ENCODE measurements at places on chromosomes 7 and 10.

GRCh38 chr10:113347508-113347907, 205.3 kb upstream of the HABP2 start:
- DNase-seq = no peak

- no peak for DNase-seq
Measured at GRCh38 chr10:106682175-106682574, 482.3 kb downstream of the SORCS1 start.

- no peak for DNase-seq
Measured at GRCh38 chr10:74821501-74821900, 4.9 kb upstream of the KAT6B start.

DNA sequence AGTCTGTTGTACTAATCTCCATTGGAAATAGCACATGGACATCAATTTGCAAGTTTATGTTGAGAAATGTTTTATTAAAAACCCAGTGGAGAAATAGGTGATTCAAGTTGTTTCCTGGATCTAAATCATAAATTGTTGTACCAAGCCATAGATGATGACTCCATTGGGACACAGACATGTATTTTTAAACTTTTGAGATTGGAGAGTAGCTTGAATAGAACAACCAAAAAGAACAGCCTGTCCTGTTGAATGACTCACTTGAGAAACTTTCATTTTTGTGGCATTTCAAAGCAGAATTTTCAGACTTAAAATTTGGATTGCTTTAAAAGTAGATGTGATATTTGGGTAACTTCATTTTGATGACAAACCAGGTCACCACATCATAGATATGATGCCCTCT, 197.5 kb downstream of the GPAM start:
- DNase-seq = no peak

- no peak for DNase-seq
Measured at GRCh38 chr7:73742338-73742752, 3.7 kb upstream of the ABHD11 start.

GRCh38 chr10:34320265-34320664, 494.8 kb downstream of the PARD3 start:
- DNase-seq = no peak

GRCh38 chr10:4813496-4813895, 12.5 kb upstream of the AKR1E2 start:
- DNase-seq = no peak

GRCh38 chr10:50788951-50789945, 49.5 kb downstream of the ASAH2B start:
- no peak for DNase-seq

- DNase-seq = no peak
Measured at GRCh38 chr7:8063706-8064297, 95.2 kb downstream of the GLCCI1 start.

- DNase-seq = no peak
Measured at GRCh38 chr7:83415840-83416239, 233.1 kb downstream of the SEMA3E start.

DNA sequence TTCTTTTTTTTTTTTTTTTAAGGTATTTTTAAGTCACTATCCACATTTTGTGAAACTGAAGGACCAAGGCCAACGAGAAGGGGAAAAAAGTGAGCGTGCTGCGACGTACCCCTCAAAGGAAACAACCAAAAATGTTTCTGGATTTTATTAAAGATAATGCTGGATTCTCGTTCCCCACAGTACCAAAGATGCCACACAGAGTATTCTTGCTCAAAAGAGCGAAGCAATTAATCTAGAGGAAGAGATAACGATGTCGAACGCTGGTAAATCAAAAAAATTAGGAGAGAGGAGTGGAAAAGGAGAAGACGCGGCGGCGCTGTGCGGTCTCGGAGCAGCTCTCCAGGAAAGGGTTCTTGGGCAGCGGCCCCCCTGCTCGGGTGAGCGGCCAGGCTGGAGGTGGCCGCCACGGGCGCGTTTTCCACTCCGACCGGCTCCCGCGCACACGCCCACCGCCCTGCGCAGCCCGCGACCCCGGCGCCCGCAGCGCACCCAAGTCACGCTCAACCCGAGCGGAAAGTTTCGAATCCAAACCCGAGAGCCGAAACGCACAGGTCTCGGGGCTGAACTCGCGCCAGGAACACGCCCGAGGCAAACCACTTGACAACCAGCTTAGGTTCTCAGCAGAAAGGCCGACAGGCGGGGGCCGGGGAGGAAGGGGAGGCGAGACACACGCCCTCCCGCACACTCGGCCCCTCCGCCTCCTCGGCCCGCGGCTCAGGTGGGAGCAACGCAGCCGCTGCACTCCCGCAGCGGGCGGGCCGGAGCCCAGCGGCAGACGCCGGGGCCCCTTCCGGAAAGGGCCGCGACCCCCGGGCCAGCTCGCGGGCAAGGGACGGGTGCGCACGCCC, 989 bp downstream of the SRPK2 start:
- peak; percentile 18 for DNase-seq

GRCh38 chr10:104577861-104578521, 63.1 kb upstream of the SORCS3 start:
- no peak for DNase-seq

DNA sequence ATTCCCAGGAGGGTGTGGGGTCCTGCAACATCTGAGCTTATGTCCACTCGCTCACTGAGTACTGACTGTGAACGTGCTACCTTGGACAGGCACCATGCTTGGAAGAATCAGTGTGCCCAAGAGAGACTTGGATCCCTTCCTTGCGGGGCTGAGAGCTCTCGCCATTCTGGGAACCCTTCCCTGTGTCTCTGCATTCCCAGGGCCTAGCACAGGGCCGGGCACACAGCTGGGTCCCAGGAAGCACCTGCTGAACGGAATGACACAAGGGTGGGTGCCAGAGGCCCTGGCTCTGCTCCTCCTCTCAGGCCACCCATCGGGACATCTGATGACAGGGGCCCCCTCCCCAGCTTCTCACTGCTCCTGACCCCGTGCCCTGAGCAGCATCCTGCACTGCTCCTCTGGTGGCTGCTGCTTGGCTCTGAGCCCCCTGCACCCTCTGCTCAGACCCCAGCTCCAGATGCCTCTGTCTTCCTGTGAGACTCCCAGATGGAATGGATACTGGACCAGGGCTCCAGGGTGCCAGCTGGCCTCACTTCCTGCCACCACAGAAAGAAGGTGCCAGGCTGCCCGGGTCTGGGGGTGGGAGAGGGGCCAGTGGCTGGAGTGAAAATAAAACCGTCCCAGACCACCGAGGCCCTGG, 129.6 kb downstream of the NEURL1 start:
- no peak for DNase-seq

DNA sequence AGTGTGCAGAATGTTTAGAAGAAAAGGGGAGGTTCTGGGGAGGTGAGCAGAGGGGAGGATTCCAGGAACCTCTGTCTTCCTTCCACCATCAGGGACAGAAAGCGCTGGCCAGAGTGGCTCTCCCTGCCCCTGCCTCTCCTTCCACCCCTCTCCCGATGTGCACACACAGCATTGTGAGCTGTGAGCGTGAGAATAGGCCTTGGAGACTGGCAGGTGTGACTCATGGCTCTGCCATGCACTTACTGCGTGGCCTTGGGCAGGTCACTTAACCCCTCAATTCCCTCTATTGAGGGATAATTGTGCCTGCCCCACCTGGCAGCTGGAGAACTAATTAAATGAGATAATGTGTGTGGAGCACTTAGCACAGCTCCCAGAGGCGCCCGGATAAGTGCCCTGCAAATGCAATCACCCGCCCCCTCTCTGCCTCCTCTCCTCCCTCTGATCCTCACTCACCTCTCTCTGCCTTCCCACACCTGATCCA, 115.4 kb downstream of the ZMIZ1 start:
- no peak for DNase-seq
